ENCODE measurements at places on chromosomes 11 and 22.

- no peak for DNase-seq
Observed at GRCh38 chr22:49829044-49829853, 1.6 kb upstream of the BRD1 start.

DNA sequence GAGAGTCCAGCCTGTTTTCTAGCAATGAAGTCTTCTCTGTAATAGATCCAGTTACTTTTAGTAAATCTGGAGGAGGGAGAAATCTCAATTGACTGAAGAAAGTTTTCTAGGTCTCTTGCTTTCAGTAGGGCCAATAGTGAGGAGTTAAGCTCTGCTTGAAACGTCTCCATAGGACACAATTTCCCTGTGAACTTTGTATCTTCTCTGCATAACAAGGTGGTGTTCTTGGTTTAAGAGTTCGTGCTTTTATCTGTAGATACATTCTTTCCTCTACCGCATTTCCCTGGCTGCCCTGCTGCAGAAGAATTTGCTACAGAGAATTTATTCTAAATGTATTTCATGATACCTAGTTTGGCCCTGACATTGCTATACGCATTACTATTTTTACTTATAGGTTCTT lies 183.1 kb downstream of the ARHGAP42 start:
- no peak for DNase-seq

GRCh38 chr11:100857236-100858005 lies 170.3 kb downstream of the ARHGAP42 start:
- no peak for DNase-seq

GRCh38 chr11:75293903-75294302 lies 53.3 kb downstream of the TPBGL start:
- DNase-seq = no peak

DNA sequence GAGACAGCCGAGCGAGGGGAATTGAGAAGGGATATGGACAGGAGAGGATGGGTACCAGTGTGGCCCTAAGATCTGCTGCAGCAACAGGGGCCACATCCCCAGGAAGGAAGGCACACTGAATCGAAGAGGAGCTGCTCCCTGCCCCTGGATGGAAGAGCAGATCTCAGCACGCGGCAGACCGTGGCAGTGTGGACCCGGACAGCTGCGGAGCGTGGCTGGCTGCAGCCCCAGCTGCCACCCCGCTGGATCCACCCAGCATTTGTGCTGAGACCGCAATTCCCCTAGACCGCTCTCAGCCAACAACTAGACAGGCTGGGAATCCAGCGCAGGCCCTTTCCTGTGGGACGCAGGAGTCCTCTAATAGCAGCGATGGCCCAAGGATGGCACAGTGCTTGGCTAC lies 94.7 kb downstream of the NECTIN1 start:
- DNase-seq = no peak

Data from islet precursor cell (in vitro differentiated cells).